Endodermal cell (in vitro differentiated cells): ENCODE measurements at places on chromosomes 6 and 20. TPM values are rescaled to one million over a fixed set of nuclear protein-coding genes. Genes with fewer than 3 reads are reported as not detected.

GRCh38 chr6:45982280-45983036 lies 33.2 kb downstream of the CLIC5 start:
- H3K36me3 ChIP-seq = no peaks in the 10 kb centered on the region
- DNase-seq = no peak
- no peaks in the 10 kb centered on the region for H3K4me1 ChIP-seq
- no peaks in the 10 kb centered on the region for H3K27me3 ChIP-seq
- H3K4me3 ChIP-seq = no peak overlapping the region
- H3K27ac ChIP-seq = no peak overlapping the region

DNA sequence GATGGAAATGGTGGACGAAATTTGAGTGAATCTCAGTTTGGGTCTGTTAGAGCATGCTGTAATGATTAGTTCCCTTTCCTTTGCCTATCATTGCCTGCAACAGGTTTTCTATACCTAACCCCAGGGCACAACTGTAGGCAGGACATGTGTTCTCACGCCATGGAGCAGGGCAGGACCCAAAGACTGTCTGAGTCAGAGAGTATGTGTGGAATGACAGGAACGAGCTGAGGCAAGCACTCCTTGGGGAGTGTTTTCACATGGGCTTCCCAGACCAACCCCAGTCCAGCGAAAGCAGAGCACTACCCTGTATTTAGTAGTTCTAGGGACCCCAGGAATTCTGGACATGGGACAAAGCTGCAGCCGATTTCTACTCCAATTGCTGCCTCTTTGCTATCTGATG lies 234.2 kb downstream of the HACE1 start:
- H3K27ac ChIP-seq = no peak overlapping the region
- H3K36me3 ChIP-seq = no peaks in the 10 kb centered on the region
- peaks cover 3% of the 10 kb centered on the region for H3K27me3 ChIP-seq

GRCh38 chr20:57656252-57656820 lies 36.1 kb upstream of the ZBP1 start:
- peak overlapping the region; percentile 66 for H3K27ac ChIP-seq
- peaks cover 67% of the 10 kb centered on the region for H3K36me3 ChIP-seq
- no peak overlapping the region for H3K4me3 ChIP-seq
- no peaks in the 10 kb centered on the region for H3K27me3 ChIP-seq
- H3K4me1 ChIP-seq = peaks cover under 1% of the 10 kb centered on the region
- DNase-seq = peak; percentile 33

DNA sequence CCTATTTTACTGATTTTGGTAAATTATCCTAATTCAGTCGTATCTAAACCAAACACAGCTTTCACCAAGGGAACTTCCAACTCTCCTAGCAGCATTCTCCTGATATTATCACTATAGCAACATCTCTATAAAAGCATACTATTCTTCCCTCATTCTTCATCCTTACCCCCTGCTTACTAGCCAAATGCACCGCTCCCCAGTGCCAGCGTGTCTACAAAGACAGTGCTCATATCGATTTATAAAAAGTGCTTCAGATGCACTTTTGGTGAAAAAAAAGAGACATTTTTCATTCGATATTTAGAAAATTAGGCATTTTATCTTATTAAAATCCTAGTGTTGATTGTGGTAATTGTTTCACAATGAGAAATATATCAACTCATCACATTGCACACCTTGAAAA lies 74.0 kb downstream of the SYNE1 start:
- no peak overlapping the region for H3K27ac ChIP-seq
- no peaks in the 10 kb centered on the region for H3K36me3 ChIP-seq
- DNase-seq = no peak
- peaks cover 4% of the 10 kb centered on the region for H3K4me1 ChIP-seq
- no peaks in the 10 kb centered on the region for H3K27me3 ChIP-seq

Gene HEY2
- total RNA-seq = 4.3 and 5.2 TPM in 2 replicates

DNA sequence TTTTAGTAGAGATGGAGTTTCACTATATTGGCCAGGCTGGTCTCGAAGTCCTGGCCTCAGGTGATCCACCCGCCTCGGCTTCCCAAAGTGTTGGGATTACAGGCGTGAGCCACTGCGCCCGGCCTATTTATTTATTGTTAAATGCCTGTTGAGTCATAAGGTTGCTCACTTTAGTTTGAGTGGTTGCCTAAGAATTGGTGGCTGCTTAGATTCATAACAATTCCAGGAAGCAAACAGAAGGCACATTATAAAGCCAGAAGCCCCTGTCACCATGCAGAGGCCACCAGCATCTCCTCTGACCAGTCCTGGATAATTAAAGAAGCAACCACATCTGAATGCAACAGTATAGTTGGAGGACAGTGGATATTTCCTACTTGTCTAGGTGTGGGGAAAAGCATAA lies 24.0 kb upstream of the ARMH2 start:
- no peak for DNase-seq
- no peaks in the 10 kb centered on the region for H3K27me3 ChIP-seq
- no peaks in the 10 kb centered on the region for H3K4me1 ChIP-seq

- DNase-seq = no peak
- H3K27me3 ChIP-seq = no peaks in the 10 kb centered on the region
- no peak overlapping the region for H3K4me3 ChIP-seq
- H3K27ac ChIP-seq = no peak overlapping the region
Measured at GRCh38 chr6:84575264-84575663, 189.1 kb downstream of the TBX18 start.

GRCh38 chr20:11219192-11219591 lies 545.4 kb upstream of the JAG1 start:
- DNase-seq = no peak
- no peaks in the 10 kb centered on the region for H3K36me3 ChIP-seq
- no peak overlapping the region for H3K27ac ChIP-seq
- peaks cover 22% of the 10 kb centered on the region for H3K4me1 ChIP-seq

GRCh38 chr6:166949528-166950442 lies 6.6 kb downstream of the RNASET2 start:
- no peaks in the 10 kb centered on the region for H3K36me3 ChIP-seq
- no peaks in the 10 kb centered on the region for H3K27me3 ChIP-seq
- DNase-seq = peak; percentile 59
- no peak overlapping the region for H3K4me3 ChIP-seq
- no peak overlapping the region for H3K27ac ChIP-seq

DNA sequence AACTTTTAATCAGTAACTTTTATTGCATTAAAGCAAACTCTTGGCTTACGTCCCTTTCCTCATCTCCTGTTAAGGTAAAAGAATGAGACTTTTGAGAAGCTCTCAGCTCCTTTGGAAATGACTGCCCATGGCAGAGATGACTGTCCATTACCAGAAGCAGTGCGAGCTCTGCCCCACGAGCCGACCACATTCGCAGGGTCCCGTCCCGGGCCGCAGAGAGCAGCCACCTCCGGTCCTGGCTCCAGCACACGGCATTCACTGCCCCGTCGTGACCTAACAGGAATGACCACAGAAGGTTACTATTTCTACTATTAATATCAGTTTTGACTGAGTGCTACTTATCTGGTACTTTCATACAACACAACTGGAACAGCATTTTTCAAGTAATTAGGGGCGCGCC lies 63.4 kb downstream of the WDR27 start:
- no peak overlapping the region for H3K4me3 ChIP-seq
- no peak for DNase-seq
- no peak overlapping the region for H3K27ac ChIP-seq

GRCh38 chr6:4948781-4949450 lies 54.9 kb downstream of the RPP40 start:
- no peak overlapping the region for H3K4me3 ChIP-seq
- H3K27me3 ChIP-seq = no peaks in the 10 kb centered on the region
- H3K4me1 ChIP-seq = no peaks in the 10 kb centered on the region
- DNase-seq = no peak
- peaks cover 34% of the 10 kb centered on the region for H3K36me3 ChIP-seq
